ENCODE measurements at places on chromosomes 12 and 14.
A peak's percentile ranks its signal among the peaks of the same experiment; 100 is the strongest.

GRCh38 chr12:66965621-66966020 lies 286.7 kb upstream of the GRIP1 start:
- DNase-seq = no peak

- DNase-seq = no peak
Measured at GRCh38 chr12:127479256-127479655, 787.7 kb upstream of the TMEM132C start.

- no peak for DNase-seq
Measured at GRCh38 chr14:38901791-38902190, 201.2 kb downstream of the SEC23A start.

- no peak for DNase-seq
Measured at GRCh38 chr14:96681829-96682228, 115.4 kb upstream of the VRK1 start.

GRCh38 chr14:26598672-26599131 lies 869 bp upstream of the NOVA1 start:
- no peak for DNase-seq

DNA sequence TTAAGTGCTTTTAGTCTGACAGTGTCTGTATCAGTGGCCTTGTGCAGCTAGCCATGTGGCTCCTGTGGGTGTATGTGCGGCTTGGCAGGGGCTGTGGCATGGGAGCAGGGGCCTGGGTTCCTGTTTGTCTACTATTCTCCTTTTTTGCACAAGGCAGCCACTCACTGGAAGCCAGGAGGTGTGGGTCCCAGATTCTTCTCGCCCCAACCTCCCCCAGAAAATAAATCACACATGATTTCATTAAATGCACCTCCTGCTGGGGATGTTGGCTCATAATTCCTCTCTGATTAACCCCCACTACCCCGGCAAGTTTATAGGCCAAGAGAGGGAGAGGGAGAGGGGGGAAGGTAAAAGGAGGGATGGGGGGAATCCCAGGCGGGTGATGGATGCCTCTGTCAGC lies 17.6 kb downstream of the CALCOCO1 start:
- DNase-seq = no peak

DNA sequence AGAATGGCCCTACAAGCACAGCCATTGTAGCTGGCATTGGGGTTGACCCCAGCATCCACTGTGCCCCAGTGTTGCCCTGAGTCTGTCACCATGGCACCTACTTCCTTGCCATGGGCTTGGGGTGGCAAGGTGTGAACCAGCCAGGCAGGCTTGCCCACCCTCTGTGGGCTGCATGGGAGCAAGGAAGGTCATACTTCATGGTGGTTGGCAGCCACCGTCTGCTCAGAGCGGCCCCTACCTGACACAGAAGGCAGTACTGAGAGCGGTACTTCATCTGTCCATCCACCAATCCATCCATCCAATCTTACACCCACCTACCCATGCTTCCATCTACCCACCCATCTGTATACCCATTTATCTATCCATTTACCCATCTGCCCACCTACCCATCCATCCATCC lies 160.1 kb downstream of the KIF26A start:
- no peak for DNase-seq

- DNase-seq = no peak
Measured at GRCh38 chr12:12510141-12510540, 52.5 kb downstream of the DUSP16 start.

DNA sequence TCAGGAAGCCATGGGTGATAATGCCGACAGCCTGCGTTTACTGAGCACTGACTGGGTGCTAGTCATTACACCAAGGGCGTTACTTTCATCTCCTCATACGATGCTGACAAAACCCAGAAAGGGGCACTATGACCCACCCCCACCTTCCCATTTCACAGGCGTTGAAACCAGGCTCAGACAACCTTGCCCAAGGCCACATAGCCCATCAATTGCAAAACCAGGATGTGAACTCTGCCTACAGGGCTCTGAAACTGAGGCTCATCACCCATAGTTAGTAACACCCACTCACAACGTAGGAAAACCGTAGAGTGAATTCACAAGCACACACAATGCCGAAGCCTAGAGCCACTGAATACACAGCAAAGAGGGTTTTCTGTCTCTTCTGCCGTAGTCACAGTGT lies 119.9 kb downstream of the RIMBP2 start:
- no peak for DNase-seq

DNA sequence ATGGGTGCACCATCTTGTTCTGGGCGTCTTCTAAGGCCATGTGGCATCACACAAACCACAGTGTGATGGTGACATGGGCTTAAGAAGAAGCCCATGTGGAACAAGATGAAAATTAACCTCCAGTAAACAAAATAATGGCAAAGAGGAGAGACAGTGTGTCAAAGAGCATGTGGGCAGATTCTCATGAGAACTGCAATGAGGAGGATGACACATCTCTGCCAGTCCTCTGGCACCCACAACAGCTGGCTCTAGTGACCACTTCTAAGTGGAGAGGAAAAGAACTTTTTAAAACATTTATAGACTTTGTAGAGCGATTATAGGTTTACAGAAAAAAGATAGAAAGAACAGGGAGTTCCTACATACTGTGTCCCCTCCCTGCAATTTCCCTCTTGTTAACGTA lies 401.4 kb downstream of the ATP23 start:
- DNase-seq = no peak

DNA sequence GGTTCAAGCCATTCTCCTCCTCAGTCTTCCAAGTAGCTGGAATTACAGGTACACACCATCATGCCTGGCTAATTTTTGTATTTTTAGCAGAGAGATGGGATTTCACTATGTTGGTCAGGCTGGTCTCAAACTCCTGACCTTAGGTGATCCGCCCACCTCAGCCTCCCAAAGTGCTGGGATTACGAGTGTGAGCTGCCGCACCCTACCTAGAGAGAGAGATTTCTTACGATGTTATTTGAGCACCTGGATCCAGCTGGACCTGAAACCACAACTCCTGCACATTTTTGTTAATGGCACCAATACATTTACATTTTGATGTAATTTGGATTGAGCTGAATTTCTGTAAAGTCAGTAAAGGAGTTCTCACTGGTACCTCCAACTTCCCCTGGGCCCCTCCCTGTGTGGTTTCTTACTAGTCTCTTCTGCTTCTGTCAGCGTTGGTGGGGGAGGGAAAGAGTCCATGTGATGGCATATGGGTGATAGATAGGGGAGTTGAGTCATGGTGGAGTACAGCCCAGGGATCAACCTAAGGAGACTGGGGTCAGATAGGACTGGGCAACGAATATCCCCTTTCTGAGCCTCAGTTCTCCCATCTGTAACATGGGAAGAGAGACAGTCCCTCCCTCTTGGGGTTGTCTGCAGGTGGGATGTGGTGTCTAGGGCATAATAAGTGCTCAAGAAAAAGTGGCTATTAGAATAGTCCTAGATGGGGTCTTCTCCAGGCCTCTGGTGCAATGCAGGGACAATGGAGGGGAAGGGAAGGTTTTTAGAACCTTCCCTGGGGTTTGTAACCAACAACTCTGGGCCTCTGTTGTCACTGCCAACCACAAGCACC lies 83.3 kb upstream of the MED13L start:
- DNase-seq = no peak

GRCh38 chr14:100896369-100897060 lies 7.0 kb downstream of the RTL1 start:
- no peak for DNase-seq

GRCh38 chr14:38549564-38549963 lies 293.7 kb upstream of the CLEC14A start:
- no peak for DNase-seq

GRCh38 chr12:120438495-120439198 lies 734 bp downstream of the COX6A1 start:
- no peak for DNase-seq

- DNase-seq = peak; percentile 21
Measured at GRCh38 chr14:78254911-78255461, 84.8 kb downstream of the NRXN3 start.

- DNase-seq = no peak
Measured at GRCh38 chr12:87165733-87166375, 863.3 kb downstream of the C12orf50 start.

DNA sequence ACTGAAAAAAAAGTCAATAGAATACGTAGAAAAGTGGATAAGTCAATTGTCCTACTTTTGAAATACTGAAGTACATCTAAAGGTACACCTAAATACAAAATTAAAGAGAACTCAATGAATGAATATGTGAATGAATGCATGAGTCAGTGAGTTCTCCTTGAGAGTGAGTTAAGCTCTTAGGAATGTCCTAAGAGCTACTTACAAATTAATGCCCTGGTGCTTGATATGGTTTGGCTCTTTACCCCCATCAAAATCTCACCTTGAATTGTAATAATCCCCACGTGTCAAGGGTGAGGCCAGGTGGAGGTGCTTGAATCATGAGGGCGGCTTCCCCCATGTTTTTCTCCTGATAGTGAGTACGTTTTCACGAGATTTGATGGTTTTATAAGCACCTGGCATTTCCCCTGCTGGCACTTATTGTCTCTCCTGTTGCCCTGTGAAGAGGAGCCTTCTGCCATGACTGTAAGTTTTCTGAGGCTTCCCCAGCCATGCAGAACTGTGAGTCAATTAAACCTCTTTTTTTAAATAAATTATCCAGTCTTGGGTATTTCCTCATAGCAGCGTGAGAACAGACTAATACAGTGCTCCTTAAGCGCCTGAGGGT lies 192.2 kb upstream of the ARHGAP5 start:
- no peak for DNase-seq

DNA sequence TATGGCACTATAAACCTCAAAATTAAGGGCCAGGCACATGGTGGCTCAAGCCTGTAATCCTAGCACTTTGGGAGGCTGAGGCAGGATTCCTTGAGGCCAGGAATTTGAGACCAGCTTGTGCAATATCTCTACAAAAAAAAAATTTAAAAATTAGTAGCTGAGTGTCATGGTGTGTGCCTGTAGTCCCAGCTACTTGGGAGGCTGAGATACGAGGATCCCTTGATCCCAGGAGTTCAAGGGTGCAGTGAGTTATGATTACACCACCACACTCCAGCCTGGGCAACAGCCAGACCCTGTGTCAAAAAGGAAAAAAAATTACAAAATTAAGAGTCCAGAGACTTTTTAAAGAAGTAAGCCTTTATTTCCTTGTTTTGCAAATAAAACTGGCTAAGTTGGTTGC lies 1.8 kb upstream of the GCN1 start:
- DNase-seq = no peak

DNA sequence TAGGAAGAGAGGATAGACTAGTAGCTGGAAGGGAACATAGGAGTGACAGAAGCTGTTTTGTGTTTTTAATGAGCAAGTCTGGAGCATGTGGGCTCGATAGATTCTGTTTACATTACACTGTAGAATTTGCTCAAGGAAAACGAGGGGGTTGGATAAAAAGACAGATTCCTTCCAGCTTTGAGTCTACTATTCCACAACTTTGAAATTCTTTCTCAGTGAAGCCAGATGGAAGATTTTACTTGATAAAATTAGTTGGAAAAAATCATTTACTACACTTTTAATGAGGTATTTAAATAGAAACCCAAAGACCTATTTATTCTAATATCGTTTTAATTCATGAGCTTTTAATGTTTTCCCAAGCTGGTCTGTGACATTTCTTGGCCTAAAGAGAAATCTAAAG lies 19.5 kb upstream of the EPS8 start:
- no peak for DNase-seq

- DNase-seq = no peak
Measured at GRCh38 chr14:86847140-86847539, 1145.8 kb downstream of the GALC start.

DNA sequence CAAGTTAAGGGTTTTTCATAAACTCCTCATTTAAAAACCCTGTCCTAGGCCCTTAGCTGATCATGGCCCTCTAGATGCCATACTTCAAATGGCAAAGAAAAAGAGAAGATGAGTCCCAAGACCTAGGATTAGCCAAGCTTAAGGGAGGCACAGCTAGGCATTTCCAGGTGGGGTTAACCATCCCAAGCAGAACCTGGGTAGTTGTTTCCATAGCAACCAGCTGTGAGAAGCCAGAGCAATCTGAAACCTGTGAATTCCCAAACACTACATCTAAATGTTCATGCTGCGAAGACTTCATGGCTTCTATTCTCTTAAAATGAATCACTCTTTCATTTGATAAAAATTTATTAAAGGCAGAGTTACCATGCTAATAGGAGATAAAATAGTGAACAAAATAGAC lies 372.9 kb downstream of the C12orf50 start:
- no peak for DNase-seq

- peak; percentile 54 for DNase-seq
Measured at GRCh38 chr12:49098035-49098451, 3.4 kb upstream of the DHH start.

DNA sequence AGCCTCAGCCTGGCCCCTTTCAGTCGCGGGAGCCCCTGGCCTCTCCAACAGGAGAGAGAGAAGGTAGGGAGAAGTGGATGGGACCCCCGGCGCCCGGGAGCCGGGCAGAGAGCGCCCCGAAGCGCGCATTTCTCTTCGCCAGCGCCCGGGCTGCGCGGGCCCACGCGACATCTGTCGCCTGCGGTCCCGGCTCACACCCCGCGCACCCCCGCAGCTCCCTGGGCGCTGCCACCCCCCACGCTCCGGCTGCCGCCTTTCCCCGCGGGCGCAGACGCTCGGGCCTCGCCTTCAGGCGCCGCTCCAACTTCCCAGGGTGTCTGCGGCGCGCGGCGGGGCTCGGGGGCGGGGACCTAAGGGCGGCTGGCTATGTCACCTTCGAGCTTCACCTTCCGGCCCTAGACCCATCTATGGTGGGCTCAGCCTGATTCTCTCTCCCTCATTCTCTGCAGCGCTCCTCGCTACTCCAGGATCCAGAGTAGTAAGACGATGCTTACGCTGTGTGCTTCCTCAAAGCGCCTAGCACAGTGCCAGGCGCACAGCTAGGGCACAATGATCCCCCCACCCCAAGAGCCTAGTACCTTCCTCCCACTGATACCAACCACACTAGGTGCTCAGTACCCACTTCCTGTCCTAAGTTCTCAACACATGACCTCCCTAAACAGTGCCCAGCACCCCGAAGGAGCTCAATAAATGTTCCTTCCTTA lies 1.6 kb downstream of the HRK start:
- DNase-seq = no peak

DNA sequence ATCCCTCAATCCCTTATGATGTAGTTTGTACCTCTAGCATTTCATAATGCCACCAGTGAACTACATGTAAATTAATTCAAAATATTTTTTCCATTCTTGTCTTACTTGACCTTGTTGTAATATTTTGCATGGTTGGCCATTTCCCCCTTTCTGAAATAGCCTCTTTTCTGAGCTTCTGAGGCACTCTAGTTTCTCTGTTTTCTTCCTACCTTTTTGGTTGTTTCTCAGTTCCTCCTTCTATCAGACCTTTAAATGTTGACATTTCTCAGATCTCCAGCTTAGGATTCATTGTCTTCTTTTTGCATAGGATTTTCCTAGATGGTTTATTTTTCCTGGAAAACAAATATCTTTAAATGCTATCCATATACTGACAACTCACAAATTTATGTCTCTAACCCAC lies 9.8 kb upstream of the RMST start:
- no peak for DNase-seq

- no peak for DNase-seq
Measured at GRCh38 chr14:53093206-53093605, 59.9 kb downstream of the DDHD1 start.

All from stimulated activated CD8-positive, alpha-beta memory T cell treated with anti-CD3 and anti-CD28 coated beads, Interleukin-2, amount 100 ng/mL, for 48 hours (primary cell).